ENCODE measurements at places on chromosomes 11 and 22.

DNA sequence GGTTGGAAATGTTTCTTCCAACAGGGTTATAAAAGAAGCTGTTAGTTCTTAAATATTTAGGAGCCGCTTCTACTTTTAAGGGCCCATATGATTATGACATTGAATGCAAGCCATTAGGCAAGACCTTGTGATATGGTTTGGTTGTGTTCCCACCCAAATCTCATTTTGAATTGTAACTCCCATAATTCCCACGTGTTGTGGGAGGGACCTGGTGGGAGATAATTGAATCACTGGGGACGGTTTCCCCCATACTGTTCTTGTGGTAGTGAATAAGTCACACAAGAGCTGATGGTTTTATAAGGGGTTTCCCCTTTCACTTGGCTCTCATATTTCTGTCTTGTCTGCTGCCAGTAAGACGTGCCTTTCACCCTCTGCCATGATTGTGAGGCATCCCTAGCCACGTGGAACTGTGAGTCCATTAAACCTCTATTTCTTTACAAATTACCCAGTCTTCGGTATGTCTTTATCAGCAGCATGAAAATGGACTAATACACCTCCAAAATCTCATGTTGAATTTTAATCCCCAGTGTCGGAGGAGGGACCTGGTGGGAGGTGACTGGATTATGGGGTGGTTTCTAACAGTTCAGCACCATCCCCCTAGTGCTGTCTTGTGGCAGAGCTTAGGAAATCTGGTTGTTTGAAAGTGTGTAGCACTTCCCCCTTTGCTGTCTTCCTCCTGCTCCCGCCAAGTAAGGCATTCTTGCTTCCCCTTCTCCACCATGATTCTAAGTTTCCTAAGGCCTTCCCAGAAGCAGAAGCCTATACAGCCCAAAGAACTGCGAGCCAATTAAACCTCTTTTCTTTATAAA, 4.3 kb downstream of the CD59 start:
- DNase-seq, result no peak

DNA sequence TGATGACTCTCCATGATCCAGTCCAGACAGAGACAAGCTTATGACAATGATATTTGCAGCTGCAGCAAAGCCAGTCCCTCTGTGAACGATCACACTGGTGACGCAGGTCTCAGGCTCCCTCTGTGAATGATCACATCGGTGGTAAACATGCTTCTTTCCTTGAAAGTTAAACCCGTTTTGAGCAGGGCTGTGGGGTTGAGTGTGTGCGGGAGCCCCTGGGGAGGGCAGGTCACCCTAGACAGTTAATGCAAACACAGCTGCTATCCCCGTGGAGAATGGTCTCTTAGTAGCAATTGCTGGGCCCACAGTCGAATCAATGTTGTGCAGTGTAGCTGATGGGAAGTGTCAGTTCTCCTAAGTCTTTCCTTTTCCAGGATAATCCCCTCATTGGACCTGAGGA, 71.0 kb upstream of the KIRREL3 start:
- no peak for DNase-seq

GRCh38 chr11:120773501-120774031, 250.3 kb upstream of the TBCEL start:
- no peak for DNase-seq

- peak; percentile 62 for DNase-seq
These were observed 349.8 kb upstream of the PITPNB start for GRCh38 chr22:28268850-28269249.

DNA sequence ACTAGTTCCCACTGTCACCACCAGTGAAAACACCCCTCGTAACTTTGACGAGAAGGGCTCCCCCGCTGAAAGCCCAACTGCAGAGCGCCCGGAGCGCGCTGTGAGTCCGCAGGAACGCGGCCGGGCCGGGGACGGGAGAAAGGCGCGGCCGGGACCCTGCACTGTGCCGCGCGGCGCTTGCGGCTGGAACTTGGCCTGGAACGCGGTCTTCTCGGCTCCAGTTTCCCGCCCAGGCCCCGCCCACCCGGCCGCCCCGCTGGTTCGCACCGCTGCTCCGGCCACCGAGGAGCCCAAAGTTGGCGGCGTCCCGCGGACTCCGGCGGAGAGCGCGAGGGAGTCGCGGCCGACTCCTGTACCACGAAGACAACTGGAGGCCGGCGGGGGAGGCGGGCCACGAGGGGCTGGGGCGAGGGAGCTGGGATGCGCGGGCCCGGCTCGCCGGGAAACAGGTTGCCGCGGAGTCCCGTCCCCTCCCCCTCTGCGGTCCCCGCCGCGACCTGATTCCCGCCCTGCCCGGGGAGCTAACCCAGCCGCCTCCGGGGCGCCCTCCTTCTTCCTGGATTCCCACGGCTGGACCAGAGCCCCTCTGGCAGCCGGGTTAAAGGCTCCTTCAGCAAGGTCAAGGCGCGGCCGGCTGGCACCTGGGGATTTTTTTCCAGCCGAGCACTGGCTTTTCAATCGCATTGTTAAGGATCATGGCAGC, 3.4 kb downstream of the TENM4 start:
- peak; percentile 38 for DNase-seq

GRCh38 chr11:33263549-33263948, 6.4 kb downstream of the HIPK3 start:
- no peak for DNase-seq

DNA sequence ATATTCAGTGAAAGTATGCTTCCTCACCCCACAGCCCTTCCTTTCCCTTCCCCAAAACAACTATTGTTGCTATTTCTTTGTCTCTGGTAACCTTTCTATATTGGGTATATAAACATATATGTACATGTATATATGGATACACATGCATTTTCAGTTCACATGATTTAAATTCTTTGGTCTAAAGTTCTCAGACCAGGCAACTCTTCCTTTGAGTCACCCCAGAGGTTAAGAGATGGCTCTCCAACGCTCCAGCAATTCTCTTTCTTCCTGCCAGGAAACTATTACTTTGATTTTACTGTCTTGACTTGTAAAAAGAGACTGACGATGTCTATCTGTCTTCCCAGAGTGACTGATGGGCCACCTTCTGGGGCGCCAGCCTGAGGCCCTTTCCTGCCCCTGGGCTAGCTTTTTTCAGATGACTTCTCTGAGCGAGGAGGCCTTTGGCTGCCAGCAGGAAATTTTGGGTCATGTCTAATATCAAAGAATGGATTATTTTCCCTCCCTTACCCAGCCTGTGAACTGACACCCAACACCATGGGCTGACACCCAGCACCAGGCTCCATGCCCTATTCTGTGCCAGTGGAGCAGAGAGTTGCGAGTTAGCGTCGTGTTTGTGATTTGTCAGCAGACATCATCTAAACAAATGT, 14.4 kb upstream of the ST3GAL4 start:
- DNase-seq, result no peak

GRCh38 chr11:92245700-92246271, 21.2 kb downstream of the FAT3 start:
- no peak for DNase-seq

- peak; percentile 93 for DNase-seq
These were observed 796 bp downstream of the CHEK1 start for GRCh38 chr11:125625630-125626287.

DNA sequence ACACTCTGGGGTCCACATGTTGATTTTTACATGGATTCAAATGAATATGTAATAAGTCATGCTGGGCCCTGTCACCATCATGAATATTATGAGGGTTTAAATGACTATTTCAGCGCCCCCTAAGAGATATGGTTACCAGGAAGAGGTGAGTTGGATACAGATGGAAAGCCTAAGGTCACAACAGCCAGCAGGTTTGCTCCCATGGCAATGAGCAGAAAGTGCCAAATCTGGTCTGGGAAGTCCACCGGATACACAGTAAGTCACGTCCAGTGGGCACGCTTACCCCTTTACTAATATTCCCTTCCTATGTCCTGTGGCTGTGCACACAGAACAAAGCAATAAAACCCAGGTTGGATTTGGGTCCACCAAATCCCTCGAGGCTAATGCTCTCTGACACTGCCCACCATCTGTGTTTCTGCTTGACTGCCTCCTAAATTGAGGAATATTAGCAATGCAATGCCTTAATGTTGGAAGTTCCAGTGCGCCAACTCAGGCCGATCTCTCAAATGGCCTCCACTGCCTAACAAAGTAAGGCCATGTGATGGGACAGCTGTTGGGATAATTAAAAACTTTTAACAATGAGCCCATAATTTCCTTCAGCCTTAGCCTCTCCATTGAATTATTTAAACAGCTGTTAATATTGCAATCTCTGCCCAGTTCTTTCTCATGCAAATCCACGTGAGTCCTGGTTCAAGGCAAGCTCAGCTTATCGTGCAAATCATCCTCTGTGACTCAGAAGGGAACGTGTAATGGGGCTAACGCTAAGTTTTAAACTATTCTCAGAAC, 97.6 kb downstream of the SLC1A2 start:
- DNase-seq, result peak; percentile 33

GRCh38 chr11:87092159-87092558, 54.4 kb downstream of the TMEM135 start:
- DNase-seq, result no peak

DNA sequence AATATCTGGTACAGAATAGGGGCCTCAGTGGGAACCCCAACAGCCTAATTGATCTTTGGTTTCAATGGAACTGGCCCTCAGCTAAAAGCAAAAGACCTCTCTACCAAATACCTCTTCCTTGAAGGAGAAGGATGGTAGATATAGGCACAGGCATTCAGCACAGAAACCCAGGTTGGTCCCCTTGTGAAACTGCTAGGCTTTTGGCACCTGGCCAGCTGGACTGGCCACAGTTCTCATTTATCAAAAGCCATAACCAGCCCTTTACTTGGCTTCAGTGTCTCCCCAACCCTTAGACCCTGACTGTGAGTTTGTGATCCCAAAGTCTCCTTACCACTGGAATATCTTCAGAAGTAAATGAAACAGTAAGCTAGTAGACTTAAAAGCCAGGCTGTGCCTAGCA, 152.9 kb downstream of the TENM4 start:
- DNase-seq, result no peak

- no peak for DNase-seq
These were observed 1310.1 kb upstream of the RAG2 start for GRCh38 chr11:37908219-37908548.

DNA sequence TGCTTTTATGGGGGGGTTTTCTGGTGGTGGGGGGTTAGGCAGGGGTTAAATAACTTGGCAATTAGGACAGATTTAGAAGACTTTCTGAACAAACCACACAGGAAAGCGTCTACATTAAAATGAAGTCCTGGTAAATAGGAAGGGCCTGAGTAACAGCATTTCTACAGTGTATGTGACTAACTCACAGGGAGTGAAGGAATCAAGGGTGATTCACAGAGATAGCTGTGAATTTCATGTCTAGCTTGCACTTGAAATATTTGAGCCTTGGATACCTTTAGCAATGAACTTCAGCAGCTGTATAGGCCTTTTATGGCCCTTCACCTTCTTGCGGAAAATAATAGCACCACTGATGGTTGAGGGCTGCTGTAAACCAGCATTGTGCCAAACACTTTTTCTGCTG, 26.1 kb upstream of the LDHA start:
- DNase-seq, result no peak

DNA sequence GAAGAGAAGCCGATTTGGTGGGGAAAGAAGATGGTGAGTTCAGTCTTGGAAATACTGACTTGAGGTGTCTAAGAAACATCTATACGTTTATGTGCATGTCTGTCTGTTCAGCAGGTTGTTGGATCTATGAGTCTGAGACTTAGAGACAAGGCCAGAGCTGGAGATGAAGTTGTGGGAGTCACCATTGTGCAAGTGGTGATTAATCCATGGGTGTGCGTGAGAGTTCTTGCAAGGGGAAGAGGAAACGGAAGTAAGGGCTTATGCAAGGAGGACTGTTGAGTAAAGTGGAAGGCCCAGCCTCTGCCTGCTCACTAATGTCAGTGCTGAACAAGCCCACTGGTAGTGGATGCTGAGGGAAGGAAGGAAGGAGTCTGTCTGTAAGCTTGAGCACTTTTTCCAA, 9.7 kb downstream of the TMEM45B start:
- DNase-seq, result no peak

GRCh38 chr11:19121646-19122045, 4.7 kb downstream of the ZDHHC13 start:
- no peak for DNase-seq

DNA sequence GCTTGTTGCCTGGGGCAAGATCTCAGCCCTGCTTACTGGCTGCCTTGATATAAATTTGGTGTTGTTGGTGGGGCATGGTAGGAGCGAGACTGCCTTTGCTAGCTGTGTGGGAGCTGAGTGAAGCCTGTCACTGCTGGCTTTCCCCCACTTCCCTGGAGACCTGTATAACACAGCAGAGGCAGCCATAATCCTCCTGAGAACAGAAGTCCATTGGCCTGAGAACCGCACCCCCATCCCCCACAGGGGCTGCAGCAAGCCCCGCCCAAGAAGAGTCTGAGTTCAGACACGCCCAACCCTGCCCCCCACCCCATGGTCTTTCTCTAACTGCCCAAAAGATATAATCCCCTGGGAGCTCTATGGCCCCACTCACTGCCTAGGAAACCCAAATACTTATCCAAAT, 39.2 kb upstream of the ARHGAP42 start:
- DNase-seq, result no peak

DNA sequence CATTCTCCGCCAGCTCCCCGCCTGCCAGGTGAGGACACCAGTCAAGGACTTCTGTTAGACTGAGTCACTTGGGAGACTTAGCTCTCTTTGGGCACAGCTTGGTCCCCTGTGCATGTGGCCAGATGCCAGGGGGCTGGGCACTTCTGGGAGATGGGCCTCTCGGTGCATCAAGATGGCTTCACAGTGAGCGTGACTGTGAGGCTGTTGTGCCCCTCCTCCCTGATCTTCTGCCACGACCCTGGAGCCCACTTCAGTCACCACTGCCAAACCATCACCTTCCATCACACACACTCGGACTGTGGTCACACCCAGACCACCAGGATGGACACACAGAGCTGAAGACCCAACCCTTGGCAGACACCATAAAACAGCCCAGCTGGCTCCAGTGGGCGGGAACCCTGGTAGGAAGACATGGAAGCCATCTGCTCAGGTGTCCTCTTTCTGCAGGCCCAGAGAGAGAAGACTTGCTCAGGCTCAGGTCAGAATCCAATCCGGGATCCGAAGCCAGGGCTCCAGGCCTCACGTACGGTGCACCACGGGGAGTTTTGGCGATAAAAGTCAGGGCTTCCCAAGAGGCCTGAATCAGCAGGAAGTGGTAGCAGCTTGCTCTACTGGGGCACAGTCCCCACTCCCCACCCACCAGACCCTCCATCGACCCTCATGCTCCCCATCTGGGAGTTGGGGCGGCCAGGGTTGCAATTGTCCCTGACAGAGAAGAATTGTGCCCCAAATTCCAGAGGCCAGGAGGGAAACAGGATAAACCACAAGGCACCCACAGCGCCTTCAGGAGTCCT, 29.8 kb upstream of the CD5 start:
- no peak for DNase-seq

GRCh38 chr11:31492320-31492913, 17.0 kb downstream of the IMMP1L start:
- peak; percentile 0 for DNase-seq

All from MG63 (cell line).